ENCODE measurements at places on chromosomes 7 and 10. TPM values are rescaled to one million over a fixed set of nuclear protein-coding genes. Genes with fewer than 3 reads are reported as not detected.

DNA sequence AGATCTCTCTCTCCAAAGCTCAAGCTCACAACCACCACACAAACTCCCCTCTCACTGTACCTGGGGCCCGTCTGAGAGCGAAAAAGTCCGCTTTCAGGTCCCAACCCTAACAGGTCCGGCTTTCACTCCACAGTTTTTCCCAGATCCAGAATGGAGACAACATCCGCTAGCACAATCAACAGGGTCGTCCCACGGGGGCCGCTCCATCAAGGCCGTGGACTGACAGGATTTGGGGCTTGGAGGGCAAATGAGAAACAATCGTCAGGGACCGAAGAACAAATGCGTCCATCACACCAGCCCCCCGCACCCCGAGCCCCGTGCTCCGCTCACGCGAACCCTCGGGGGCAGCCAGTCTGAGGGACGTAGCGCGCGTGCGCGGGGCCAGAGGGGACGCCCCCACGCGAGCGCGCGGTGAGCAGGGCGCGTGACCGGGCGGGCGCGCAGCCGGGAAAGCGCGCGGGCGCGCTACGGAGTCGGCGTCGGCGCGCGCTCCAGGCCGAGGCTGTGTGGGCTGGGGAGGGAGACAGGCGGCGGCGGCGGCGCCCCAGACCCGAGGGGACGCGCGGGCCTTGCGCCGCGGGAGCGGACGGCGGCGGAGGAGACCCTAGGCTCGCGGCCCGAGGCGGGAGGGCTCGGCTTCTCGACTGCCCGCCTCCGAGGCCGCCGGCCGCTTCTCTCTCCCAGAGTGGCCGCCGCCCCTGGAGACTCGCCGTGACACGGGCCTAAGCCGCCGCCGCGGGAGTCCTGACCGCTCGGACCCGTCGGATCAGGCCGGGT, at the start of gene SLK:
SLK (plus strand) TSS at position 470 of the 777 bp plus-strand sequence. CDS start 606 bp downstream, outside the sequence.
- peak; percentile 85 for DNase-seq

DNA sequence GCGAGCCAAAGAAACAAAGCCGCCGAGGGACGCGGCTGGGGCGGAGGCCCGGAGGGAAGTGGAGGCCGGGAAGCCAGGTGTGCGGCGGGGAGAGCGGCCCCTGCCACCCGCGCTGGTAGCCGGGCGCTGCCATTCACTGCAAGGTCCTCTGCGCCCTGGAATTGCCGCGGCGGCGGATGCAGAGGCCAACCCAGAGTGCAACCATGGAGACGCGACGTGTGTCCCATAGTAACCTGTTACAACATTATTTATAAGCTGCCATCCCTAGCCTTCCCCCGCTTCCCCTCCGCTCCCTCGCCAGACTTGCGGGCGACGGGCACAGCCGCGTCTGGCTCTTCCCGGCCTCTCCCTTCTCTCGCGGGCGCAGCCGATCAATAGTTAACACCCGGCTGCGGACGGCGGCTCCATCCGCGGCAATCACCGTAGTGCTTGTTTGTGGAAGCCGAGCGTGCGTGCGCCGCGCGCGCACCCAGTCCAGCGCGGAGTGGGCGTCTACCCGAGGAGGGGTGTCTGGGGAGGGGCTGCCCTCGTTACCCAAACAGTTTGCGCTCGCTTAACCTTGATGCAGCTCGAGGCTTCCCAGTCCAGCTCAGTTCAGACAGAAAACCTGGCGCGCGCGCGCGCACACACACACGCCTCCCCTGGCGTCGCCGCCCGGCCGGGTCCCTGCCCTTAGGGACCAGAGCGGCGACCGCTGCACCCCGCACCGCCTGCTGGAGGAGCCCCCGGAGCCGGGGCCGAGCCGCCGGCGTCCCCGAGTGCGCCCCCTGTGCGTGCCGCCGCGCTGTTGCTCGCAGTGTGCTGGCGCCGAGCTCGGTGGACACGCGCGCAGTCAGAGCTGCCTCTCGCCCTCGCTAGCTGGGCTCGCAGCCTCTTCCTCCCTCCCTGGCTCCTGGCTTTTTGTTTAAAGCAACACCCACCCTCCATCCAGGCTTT, 165.4 kb upstream of the DPP6 start:
- DNase-seq, result no peak

DNA sequence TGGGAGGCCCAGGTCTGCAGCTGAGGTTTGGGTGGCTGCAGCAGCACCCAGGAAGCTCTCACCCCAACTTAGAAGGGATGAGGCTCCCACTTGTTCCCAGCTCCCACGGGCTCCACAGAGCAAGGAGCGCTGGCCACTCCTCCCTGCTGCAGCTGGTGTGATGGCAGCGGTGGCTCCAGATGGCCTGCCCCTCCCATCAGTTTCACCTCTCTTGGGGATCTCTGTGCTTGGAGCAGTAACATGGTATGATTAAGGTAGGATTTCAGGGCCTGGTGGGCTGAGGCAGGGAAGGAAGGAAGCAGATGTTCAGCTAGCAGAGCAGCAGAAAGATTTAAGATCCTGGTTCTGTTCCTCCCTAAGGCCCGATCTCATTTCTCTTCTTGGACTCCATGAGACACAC, 66.8 kb upstream of the KIF5B start:
- DNase-seq, result no peak

Gene IFIT1B
- total RNA-seq, result not detected

Gene HYCC1
- 3.7 TPM for total RNA-seq

Gene CC2D2B
- 1.1 TPM for total RNA-seq

Gene PRPS1L1
- not detected for total RNA-seq

Gene C7orf57
- total RNA-seq, result not detected

Gene CBLL1
- total RNA-seq, result 30.6 TPM
